ENCODE measurements at places on chromosomes 5 and 9.

DNA sequence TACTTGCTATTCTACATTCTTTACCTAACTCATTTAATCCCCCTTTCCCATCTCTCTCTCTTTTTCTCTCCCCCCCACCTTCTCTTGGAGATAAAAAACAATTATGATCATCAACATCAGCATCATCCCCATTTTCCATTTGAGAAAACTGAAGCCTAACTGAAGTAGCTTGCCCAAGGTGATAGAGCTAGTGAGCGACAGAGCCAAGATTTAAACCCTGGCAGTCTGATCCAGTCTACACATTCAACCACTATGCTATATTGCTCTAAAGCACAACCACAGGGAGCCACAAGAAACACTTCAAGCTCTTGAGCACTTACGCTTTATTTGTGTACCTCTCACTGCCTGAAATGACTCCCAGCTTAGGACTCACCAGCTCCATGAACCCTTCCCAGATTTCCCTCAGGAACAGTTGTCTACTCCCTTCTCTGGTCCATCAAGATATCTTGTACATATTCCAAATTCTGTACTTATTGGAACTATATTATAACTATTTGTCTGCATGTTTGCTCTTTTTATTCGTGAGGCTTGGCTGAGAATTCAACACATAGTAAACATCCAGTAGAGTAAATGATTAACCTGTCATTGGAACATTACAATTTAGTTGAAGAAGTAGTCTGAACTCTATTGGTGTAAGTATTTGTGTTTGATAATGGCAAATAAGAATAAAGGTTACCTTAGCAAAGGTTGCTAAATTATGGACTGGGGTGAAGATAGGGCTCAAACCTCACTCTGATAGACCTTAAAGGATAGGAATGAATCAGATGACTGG is 164.8 kb downstream of the EFNA5 start:
- no peak for DNase-seq

DNA sequence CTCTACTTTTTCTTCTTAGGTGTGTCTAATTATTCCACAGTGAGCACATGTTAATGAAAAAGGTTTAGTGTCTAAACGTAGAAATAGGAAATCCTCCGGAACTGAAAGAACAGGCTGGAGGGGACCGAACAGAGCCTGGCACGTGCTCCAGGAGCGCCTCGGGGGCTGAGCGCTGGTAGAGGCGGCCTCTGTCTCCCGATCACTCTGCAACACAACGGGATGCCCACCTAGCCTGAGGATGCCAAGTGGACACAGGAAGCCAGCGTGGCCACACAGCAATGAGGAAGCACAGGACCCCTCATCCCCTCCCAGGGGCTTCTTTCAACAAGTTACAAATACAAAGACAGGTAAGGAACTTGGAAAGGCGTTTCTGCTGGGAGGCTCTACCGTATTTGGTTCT is 19.4 kb downstream of the TRIM7 start:
- no peak for DNase-seq

- no peak for DNase-seq
These were observed 14.5 kb upstream of the RPL26L1 start for GRCh38 chr5:172944741-172945140.

DNA sequence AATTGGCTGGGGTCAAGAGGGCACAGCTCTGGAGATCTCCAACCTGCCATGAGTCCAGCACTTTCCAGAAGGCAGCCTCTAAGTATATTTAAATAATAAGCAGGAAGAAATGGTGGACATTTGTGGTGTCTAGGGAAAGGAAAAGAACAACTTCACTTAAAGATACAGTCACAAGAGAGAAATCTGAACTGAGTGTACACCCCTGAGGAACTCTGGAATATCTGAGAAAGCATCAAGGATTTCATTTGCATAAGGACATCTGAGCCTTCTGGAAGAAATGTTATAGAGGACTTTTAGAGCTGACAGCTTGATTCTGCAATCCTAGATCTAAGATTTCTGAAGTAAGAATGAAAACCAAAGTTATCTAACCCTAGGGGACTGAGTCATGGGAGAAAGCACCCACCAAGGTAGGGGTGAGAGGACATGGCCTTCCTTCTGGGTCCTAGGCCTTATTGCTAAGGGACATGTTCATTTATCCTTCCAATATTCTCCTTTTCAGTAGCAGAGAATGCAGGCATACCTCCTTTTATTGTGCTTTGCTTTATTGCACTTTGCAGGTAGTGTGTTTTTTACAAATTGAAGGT is 253.4 kb upstream of the SLC24A2 start:
- DNase-seq: no peak

DNA sequence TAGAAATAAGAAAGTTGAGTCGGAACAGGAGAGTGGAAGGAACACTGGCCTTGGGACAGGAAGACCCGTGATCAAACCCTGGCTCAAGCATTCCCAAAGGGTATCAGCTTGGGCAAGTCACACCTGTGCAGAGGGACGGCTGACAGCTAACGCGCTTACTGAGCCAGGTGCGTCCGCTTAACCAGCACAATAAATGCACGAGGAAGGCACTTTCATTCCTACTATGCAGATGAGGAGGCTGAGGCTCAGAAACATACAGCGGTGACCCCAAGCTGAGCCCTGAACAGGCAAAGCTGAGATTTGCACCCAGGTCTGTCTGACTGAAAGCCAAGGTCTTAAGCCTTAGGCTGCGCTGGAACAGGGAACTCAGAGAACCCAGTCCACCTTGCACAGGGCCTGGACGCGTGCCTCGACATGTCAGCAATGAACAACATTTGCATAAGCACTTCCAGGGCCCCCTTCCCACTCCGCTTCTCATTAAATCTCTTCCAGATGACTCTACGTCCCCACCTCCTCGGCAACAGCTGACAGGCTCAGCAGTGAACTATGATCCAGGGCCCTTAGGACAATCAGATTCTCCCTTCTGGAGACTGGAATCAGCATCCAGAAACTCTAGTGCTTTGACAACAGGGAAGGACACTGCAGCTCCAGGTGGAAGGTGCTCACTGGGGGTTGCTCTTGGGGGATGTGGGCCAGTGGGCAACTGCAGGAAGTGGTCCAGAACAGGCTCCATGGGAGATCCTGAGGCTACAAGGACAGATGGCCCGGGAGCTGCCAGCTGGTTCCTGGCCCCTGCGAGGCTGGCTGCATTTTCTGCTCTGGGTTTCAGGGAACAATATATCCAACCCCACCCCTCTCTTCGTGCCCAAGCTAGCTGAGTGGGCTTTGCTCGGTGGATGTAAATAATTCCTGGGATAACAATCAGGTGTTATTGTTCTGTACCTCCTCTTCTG is 35.2 kb downstream of the SH3PXD2B start:
- DNase-seq: no peak

GRCh38 chr5:68862560-68862959 is 231.3 kb upstream of the SLC30A5 start:
- no peak for DNase-seq

- no peak for DNase-seq
These were observed 14.6 kb downstream of the C5orf58 start for GRCh38 chr5:170247363-170247762.

GRCh38 chr9:76379494-76379893 is 14.7 kb downstream of the RFK start:
- DNase-seq: no peak

DNA sequence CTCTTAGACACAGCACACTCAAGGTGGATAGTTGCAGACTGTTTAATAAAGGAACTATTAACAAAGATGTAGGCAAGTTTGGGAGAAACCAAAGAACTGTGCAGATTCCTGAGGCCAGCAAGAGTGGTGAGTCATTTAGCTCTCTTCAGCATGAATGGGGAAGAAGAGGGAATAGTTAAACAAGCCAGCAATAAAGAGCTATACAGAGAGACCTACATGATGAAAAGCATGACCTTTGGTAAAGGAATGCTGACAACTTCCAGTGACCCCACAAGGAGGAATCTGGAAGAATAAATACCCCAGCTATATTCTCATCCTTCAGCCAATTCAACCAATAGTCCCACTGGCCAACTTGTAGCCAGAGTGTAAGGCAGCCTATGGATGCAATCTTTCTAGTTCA is 706.0 kb upstream of the GRAMD2B start:
- no peak for DNase-seq

DNA sequence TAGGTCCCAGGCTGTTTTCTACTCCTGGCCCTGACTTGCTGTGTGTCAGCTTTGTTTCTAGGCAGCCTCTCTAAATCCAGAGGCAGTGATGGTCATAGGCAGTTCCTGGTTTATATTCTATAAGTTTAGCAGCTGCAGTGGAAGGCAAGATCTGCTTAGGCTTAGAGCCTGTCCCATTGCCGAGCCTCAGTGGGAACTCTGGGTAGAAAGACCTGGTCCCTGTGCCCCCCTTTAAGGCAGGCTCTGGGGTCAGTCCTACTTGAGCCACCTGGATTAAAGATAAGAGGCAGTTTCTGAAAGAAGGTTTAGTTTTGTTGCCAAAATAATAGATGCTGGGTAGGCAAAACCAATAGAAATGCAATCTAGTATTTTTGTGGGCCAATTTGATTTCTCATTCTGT is 13.6 kb downstream of the MCCC2 start:
- no peak for DNase-seq

GRCh38 chr5:102596951-102597350 is 98.2 kb upstream of the SLCO6A1 start:
- DNase-seq: no peak

GRCh38 chr5:137594717-137595116 is 95.6 kb upstream of the SPOCK1 start:
- no peak for DNase-seq

DNA sequence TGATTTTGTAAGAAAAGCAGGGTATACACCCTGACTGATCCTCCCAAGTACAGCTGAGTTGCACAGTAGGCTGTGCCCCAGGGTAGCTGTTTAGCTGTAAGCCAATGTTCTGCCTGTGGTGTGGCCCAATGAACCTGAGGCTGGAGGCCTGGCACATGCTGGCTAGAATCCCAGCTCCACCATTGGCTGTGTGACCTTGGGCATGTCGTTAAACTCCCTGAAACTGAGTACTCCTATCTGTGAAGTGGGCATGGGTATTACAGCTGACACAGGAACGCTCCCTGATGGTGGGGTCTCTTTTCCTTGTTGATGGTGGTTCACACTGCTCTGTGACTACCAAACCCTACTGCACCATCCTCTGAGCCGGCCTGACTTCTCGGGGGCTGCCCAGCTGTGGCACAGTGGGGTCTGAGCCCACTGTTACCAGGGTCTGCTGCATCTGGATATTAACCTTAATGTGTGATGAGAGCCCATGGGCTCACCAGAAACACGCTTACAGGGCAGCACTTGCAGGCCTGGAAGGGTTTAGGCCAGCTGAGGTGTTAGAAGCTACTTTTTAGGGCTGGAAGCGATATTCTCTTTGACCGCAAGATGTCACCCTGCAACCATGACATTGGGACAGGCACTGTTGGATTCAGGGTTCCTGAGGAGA is 7.0 kb upstream of the GADD45G start:
- peak; percentile 45 for DNase-seq

GRCh38 chr5:4628645-4629385 is 511.3 kb upstream of the ADAMTS16 start:
- no peak for DNase-seq

DNA sequence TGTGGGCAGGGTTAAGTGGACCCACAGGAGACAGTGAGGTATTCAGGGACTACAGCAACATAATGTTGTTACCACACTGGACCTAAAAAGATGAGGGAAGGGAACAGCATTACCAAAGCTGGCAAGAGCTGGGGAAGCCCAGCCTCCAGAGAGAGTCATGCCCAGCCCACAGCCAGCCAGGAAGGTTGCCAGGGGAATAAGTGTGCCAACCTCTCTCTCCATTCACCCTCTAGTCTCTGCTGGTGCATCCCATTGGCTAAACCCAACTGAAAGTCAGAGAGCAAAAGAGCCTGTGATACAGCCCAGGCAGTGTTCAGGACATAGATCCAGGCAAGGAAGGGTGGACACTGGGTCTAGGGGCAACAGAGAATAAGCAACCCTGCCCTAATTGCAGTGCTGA is 35.8 kb upstream of the AFAP1L1 start:
- no peak for DNase-seq

- peak; percentile 45 for DNase-seq
These were observed 427 bp downstream of the PCYOX1L start for GRCh38 chr5:149358294-149358651.

DNA sequence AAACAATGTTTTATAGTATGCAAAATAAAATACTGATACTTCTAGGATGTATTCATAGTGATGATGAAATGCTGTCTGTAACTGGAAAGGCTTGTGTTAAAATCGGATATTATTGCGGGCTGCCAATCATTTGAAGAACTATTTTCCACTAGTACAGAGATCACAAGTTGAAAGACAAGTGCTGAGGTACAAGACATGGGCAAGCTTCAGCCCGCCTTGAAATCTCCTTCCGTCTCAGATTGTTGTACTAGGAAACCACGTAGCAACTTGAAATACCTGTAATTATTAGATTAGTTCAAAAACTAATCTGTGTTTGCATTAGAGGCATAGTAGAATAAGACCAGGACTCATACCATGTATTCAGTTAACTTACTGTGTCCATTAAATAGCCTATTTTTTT is 218.2 kb downstream of the ARHGEF28 start:
- no peak for DNase-seq

DNA sequence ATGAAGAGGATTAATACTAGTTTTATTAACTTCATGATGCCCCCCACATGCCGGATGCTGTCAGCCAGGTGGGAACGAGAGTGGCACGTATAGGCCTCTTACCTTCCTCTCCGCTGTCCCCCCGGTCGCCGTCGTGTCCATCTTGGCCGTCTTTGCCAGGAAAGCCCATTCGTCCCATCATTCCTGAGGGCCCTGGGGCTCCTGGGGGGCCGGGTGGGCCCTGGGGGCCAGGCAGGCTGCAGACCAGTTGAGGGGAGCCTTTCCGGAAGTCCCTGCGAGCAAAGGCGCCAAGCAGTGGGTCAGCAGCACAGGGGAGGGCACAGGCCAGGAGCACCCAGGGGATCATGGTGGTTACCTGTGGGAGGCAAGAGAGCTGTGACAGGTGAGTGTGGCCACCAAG is 15.8 kb downstream of the C1QTNF2 start:
- no peak for DNase-seq

- DNase-seq: no peak
These were observed 25.3 kb upstream of the SLC31A2 start for GRCh38 chr9:113125386-113126035.

- no peak for DNase-seq
These were observed 50.1 kb downstream of the EXOSC2 start for GRCh38 chr9:130743656-130744055.

DNA sequence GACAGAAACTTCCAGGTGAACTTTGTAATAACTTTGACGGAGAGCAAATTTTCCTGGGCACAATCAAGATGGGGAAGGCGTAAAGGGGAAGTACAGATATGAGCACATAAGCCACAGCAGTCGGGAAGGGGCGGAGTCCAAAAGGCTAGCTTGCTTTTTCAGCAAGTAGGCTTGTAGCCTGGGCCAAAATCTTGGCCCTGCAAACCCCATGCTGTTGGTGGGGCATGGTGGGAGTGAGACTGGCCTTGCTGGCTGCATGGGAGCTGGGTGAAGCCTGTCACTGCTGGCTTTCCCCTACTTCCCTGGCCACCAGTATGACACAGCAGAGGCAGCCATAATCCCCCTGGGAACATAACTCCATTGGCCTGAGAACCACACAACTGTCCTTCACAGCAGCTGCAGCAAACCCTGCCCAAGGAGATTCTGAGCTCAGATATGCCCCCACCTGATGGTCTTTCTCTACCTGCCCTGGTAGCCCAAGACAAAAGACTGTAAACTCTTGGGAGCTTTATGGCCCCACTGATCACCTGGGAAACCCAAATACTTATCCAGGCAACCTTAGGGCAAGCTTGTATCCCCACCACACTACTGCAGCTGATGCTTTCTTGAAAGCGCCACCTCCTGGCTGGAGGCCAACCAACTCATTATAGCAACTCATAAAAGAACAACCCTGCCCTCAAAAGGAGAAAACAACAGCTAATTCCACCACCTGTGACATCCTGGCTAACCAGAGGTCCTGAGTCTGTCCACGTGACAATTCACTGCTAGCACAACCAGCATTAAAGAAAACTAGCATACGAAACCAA is 24.0 kb downstream of the DCTN4 start:
- peak; percentile 69 for DNase-seq

Data from AML-193 (cell line).